ENCODE measurements at places on chromosomes 1 and 21.

- peak; percentile 28 for DNase-seq
Measured at GRCh38 chr1:227447531-227447990, 115.8 kb upstream of the ZNF678 start.

DNA sequence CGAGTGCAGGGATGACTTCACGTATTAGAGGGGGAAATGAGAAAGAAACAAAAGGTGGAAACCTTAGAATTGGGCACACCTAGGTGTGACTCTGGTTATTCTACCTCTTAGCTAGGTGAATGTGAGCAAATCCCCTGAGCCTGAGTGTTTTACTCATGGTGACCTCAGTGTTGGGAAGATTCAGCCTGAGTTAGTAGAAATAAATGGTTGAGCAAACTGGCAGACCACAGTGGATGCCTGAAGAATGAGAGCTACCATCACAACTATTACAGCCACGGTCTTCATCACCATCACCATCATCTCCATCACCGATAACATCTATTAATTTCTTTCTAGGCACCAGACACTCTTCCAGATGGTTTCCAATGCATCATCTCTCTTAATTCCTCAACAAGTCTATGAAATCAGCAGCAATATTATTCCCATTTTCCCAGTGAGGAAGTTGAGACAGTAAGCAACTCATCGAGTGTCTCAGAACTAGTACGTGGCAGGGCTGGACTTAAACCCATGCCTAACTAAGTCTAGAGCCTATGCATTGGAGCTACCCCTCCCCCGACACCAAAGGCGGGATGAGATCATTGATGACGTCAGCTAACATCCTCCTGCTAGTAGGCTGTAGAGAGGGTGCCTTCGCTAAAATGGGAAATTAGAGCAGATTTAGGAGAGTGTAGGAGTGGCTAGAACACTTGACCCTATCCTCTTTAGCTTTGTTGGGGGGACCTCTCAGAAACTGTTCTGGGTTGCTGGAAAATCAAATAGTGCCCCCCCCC is 7.9 kb upstream of the KAZN start:
- DNase-seq = no peak

- no peak for DNase-seq
Measured at GRCh38 chr1:240020871-240021270, 70.8 kb upstream of the FMN2 start.

GRCh38 chr1:40017951-40018575 is 22.5 kb upstream of the CAP1 start:
- no peak for DNase-seq

DNA sequence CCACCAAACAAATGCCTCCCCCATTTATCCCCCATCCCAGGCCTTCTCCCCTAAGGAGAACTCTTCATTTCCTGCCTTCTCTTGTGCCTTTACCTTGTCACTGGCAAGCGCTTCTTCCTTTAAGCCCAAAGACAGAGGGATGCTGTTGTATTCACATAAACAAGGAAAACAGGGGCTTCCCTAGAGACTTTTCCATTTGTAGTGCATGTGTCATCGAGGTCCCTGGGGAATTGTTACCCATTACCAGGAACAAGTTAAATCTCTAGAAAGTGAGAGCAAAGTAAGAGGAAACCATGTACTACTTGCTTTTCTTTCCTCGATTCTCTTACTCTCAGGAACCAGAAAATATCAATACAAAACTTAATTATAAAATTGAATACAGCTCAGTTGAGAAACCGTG is 114.4 kb upstream of the DPT start:
- DNase-seq = no peak

GRCh38 chr1:37372302-37372701 is 102.1 kb upstream of the ZC3H12A start:
- DNase-seq = no peak

DNA sequence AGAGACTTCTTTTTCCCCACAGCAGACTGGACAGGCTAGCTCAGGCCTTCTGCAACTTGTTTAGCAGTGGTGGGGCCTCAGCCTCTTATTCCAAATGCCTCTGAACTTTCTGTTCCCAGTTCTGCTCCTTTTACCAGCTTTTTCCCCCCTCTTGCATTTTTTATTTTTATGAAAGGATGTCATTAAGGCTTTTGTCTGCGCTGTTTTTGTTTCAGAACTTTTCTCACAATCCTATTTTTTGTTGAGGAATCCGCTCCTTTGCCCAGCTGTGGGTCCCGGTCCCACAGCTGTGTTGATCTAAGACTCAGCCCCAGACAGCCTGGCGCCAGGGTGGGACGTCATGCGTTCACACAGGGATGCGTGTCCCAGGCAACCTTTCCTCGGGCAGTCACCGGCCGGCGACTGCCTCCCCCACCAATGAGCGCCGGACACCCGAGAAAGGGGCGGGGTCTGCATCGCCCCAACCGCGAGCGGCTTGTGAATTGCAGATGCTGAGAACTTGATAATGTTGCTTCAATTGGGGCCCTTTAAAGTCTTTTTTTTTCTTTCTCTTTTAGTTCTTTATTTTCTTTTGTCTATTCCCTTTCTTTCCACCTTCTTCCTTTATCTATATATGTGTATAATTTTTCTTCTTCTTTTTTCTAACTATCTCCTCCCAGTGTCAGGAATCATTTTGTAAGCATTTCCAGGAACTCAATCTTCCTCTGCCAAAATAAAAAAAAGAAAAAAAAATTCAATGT is 3.0 kb upstream of the ID3 start:
- peak; percentile 96 for DNase-seq

DNA sequence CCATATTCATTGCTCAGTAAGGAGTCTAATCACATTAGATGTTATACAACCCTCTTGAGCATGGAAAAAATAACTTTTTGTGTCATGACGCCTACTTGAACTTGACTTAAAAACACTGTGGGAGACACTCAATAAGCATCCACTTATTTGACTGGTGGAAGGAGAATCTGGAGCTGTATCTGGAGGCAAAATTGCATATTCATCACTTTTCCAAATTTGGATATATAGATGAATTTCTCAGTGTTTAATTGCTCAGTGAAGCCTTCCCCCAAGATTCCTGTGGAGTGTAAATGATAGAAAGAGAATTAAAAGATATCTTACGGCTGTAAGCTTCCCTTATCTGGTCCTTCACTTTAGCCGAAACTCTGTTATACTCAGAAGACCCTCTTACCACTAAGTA is 610.7 kb upstream of the ADGRL2 start:
- DNase-seq = no peak

GRCh38 chr1:62301726-62302390 is 17.4 kb downstream of the KANK4 start:
- DNase-seq = no peak

DNA sequence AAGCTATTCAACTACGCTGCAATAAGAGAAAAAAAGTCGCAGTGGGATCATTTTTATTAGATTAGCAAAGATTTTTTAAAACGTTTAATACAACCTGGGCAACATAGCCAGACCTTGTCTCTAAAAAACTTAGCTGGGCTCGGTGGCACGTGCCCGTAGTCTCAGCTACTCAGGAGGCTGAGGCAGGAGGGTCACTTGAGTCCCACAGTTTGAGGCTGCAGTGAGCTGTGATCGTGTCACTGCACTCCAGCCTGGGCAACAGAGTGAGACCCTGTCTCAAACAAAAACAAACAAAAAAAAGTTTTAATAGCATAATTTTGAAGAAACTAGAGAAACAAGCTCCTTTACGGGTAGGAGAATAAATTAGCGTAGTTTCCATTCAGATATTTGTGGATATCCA is 1.0 kb upstream of the PRDM15 start:
- no peak for DNase-seq
